ENCODE measurements at places on chromosomes 6 and 20. TPM values are rescaled to one million over a fixed set of nuclear protein-coding genes. Genes with fewer than 3 reads are reported as not detected.

DNA sequence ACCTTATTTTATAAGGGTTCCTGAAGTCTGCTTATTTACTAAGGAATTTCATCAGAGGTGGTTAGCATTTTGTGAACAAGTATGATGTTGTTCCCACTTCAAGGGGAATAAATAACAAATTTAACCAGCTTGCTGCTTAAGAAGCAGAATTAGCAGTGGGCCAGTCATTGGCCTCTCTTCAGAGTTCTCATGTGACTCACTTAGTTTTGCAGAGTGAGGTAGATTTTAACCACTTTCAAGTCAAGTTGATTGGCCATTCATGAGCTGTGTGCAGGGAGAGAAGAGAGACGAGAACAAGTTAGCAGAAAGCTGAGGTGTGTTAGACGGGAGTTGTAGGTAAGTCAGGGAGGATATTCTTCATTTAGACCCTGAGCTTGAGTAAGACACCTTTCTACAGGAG is 18.1 kb downstream of the TOP1 start:
- no peak for DNase-seq

DNA sequence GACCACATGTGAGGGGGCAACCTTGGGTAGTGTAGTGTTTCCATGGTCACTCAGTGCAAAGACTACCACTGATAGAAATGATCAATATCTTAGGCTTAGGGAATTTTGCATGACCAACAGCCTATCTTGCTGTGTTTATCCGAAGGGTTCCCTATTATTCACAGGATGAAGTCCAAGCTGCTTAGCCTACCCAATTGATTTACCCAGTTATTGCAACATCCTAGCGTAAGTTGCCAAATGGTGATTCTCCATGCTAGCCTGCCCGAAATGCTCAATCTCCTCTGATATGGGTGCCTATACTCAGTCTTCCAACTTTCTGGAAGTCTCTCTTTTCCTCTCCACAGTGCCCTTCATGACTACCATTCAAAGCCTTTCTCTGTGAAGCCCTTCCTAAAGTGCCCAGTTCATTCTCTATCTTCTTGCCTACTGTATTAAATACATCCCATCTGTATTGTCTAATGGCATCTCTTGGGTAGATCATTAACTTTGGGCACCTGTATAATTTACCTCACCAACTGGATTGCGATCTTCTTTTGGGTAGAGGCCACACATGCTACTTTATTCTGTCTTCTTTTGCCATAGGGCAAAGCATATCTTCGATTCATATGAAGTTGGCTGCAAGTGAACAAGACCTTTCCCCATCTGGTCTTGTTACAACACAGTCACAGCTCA is 240.5 kb downstream of the CLIC5 start:
- no peak for DNase-seq

DNA sequence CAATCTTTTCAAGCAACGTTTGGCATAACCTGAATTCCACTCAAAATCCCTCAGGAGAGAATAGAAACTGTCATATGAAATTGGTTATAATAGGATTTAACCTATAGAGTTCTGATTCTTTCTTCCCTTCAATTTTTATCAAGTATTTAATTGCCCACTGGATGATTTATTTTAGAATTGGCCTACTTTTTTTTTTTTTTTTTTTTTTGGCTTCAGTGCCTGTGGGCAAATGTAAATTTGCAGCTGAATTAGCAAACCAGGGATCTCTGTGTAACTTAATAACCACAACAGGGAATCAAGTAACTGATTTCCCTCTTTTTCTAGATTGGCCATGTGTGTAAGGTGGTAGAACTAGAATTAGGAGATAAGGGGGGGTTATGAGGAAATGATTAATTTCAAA is 157.0 kb downstream of the SOX4 start:
- no peak for DNase-seq

DNA sequence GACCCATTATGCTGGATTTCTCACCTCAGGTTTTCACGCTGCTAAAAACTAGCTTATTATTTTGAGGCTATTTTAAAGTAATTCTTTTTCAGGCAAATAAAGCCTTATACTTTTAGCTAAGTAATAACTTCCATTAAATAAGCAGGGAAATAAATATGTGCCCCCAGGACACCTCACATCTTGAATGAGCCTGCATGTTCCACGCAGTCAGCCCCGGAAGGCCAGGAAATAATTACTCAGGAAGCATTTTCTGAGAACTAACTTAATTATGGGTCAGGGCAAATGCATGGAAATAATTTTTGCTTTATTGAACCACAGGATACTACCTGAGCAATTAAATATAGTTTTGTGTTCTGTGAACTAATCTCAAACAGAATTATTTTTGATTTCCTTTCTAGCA is 41.1 kb downstream of the STX7 start:
- no peak for DNase-seq

GRCh38 chr20:48342822-48343513 is 484.8 kb downstream of the PREX1 start:
- no peak for DNase-seq

Gene KIF13A
- 11.3 TPM for total RNA-seq

Gene ZBTB2
- 34.0 TPM for total RNA-seq

Gene RNF182
- total RNA-seq = 0.23 TPM

Gene SYNCRIP
- 89.9 TPM for total RNA-seq

All from MG63 (cell line).